ENCODE measurements at places on chromosomes 2 and 18.

GRCh38 chr2:37244017-37244416, 12.6 kb downstream of the NDUFAF7 start:
- no peaks in the 10 kb centered on the region for H3K27me3 ChIP-seq
- DNase-seq: no peak
- H3K4me1 ChIP-seq: no peaks in the 10 kb centered on the region
- H3K4me3 ChIP-seq: no peak overlapping the region

DNA sequence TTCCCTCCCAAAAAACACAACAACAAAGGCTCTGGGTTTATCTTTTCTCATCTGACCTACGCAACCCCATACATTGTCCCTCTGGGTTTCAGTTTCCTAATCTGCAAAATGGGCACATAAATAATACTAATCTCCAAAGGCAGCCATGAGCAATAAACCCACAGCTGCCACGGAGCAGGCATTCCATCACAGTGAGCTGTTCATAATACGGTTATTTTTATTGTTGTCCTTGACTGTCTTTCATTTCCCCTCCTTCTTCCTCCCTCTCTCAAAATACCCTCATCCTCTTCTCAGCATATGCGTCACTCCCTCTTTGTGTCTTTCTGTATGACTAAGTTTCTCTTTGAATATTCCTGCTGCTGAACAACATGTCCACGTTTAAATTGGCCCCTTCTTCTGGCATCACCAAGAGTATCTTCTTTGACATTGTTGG, 129.8 kb upstream of the CAB39 start:
- H3K4me3 ChIP-seq: no peak overlapping the region
- peaks cover 5% of the 10 kb centered on the region for H3K27me3 ChIP-seq
- no peak overlapping the region for H3K27ac ChIP-seq
- no peaks in the 10 kb centered on the region for H3K36me3 ChIP-seq

GRCh38 chr18:13585379-13586153, 140.8 kb downstream of the FAM210A start:
- no peaks in the 10 kb centered on the region for H3K36me3 ChIP-seq
- H3K4me3 ChIP-seq: no peak overlapping the region
- H3K27me3 ChIP-seq: no peaks in the 10 kb centered on the region
- no peak overlapping the region for H3K27ac ChIP-seq

- peaks cover 9% of the 10 kb centered on the region for H3K4me1 ChIP-seq
- no peaks in the 10 kb centered on the region for H3K36me3 ChIP-seq
- no peak overlapping the region for H3K27ac ChIP-seq
- H3K4me3 ChIP-seq: no peak overlapping the region
Measured at GRCh38 chr2:74763962-74764428, 69.9 kb upstream of the HK2 start.

GRCh38 chr18:69956057-69956456, 8.4 kb upstream of the CD226 start:
- H3K4me1 ChIP-seq: peaks cover 2% of the 10 kb centered on the region
- no peak for DNase-seq
- no peak overlapping the region for H3K4me3 ChIP-seq
- H3K27me3 ChIP-seq: no peaks in the 10 kb centered on the region
- H3K27ac ChIP-seq: no peak overlapping the region

DNA sequence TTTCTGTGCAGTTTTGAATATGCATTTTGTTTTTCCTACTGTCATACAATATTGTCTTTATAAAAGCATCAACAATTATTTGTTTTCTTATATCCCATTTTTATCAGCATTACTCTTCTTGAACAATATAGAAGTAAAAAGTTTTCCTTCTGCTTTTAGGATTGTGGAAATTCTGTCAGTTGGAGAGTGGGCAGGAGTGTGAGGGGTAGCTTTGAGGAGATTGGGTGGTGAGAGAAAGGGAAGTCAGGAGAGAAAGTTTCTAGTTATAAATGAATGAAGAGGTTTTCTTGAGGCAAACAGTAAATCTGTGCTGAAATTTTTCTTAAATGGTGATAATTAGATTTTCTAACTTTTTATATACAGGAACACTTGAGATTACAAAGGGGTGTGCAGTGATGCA, 151.7 kb upstream of the NOSTRIN start:
- H3K36me3 ChIP-seq: no peaks in the 10 kb centered on the region
- H3K27ac ChIP-seq: no peak overlapping the region
- H3K4me3 ChIP-seq: no peak overlapping the region
- H3K4me1 ChIP-seq: no peaks in the 10 kb centered on the region
- DNase-seq: no peak
- H3K27me3 ChIP-seq: no peaks in the 10 kb centered on the region

DNA sequence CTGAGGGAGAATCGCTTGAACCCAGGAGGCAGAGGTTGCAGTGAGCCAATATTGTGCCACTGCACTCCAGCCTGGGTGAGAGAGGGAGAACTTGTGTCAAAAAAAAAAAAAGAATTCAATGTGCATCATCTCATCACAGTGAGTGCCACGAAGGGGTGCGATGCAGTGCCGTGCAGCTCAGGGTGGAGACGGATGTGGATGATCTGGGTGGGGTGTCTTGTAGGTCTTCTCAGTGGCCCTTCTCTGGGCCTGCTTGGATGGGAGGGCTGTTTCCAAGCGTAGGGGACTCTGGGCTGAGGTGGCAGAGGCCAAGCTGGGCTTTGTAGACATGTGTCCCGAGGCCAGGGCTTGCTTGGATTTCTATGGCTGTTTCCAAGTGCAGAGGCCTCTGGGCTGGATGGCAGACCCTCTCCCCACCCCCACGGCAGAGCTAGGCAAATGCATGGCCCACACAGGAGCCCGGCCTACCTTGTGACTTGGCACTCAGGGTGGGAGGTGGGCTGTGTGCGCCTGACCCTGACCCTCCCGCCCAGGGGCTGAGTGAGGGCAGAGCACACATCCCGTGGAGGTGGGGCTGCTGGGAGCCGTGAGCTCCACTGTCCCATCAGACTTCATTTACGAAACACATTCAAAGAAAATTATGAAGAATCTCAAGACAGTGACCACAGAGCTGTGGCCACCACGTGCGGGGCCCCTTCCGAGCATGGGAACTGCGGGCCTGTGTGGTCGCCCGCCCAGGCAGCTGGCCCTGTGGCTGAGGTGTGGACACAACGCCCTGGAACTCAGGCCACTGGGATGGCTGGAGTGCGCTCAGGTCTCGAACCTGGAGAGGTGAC, 76.4 kb downstream of the ASB1 start:
- no peak overlapping the region for H3K4me3 ChIP-seq
- no peak overlapping the region for H3K27ac ChIP-seq
- H3K36me3 ChIP-seq: no peaks in the 10 kb centered on the region
- no peaks in the 10 kb centered on the region for H3K27me3 ChIP-seq
- no peaks in the 10 kb centered on the region for H3K4me1 ChIP-seq
- no peak for DNase-seq

GRCh38 chr2:235480614-235481013, 13.2 kb upstream of the AGAP1 start:
- H3K4me3 ChIP-seq: no peak overlapping the region
- no peak overlapping the region for H3K27ac ChIP-seq
- no peaks in the 10 kb centered on the region for H3K36me3 ChIP-seq
- H3K4me1 ChIP-seq: no peaks in the 10 kb centered on the region
- H3K27me3 ChIP-seq: no peaks in the 10 kb centered on the region

DNA sequence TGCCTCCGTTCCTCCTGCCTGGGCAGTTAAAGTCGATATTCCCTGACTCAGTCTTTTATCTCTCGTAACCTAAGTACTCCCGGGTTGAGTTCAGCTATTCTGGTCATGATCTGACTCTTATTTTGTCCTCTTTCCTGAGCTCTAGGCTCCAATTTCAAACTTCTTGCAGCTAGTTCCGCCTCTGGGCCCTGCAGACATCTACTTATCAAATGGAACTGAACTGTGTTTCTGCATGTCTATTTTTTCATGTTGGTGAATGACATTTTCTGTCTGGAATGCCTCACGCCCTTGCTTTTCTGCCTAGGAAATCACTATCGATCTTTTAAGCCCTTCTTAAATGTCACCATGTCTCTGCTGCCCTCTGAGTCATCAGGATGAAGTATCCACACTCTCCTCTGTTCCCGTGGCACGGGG, 101.5 kb downstream of the VAPA start:
- DNase-seq: peak; percentile 75
- H3K27ac ChIP-seq: no peak overlapping the region
- no peaks in the 10 kb centered on the region for H3K36me3 ChIP-seq
- no peak overlapping the region for H3K4me3 ChIP-seq
- H3K4me1 ChIP-seq: peaks cover 23% of the 10 kb centered on the region
- H3K27me3 ChIP-seq: no peaks in the 10 kb centered on the region

GRCh38 chr2:28129955-28130695, 239.6 kb downstream of the BABAM2 start:
- no peak overlapping the region for H3K27ac ChIP-seq
- DNase-seq: peak; percentile 20
- no peaks in the 10 kb centered on the region for H3K27me3 ChIP-seq
- H3K36me3 ChIP-seq: no peaks in the 10 kb centered on the region
- peaks cover 2% of the 10 kb centered on the region for H3K4me1 ChIP-seq
- no peak overlapping the region for H3K4me3 ChIP-seq

GRCh38 chr18:55706898-55707297, 118.9 kb upstream of the TCF4 start:
- H3K4me3 ChIP-seq: no peak overlapping the region
- H3K4me1 ChIP-seq: no peaks in the 10 kb centered on the region
- no peak overlapping the region for H3K27ac ChIP-seq

- no peaks in the 10 kb centered on the region for H3K36me3 ChIP-seq
- no peak overlapping the region for H3K4me3 ChIP-seq
- peak overlapping the region; percentile 58 for H3K27ac ChIP-seq
- no peaks in the 10 kb centered on the region for H3K27me3 ChIP-seq
Measured at GRCh38 chr2:102049756-102050443, 58.1 kb downstream of the IL1R2 start.

DNA sequence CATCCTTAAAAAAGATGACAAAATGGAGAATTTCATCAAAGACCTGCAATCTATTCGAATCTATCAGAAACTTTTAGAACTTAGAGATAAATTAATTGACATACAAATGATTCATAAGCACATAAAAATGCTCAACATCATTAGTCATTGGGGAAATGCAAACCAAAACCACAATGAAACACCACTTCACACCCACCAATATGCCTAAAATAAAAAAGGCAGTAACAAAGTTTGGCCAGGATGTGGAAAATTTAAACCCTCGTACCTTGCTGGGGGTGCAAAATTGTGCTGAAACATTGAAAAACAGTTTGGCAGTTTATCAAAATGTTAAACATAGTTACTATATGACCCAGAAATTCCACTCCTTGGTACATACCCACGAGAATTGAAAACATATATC, 11.5 kb upstream of the EIF2AK3 start:
- H3K4me1 ChIP-seq: peaks cover 3% of the 10 kb centered on the region
- no peaks in the 10 kb centered on the region for H3K36me3 ChIP-seq
- DNase-seq: no peak
- H3K27ac ChIP-seq: no peak overlapping the region
- peaks cover 14% of the 10 kb centered on the region for H3K27me3 ChIP-seq

GRCh38 chr2:182816866-182817265, 49.6 kb downstream of the FRZB start:
- no peaks in the 10 kb centered on the region for H3K36me3 ChIP-seq
- no peaks in the 10 kb centered on the region for H3K27me3 ChIP-seq
- no peak overlapping the region for H3K4me3 ChIP-seq
- H3K4me1 ChIP-seq: no peaks in the 10 kb centered on the region
- H3K27ac ChIP-seq: no peak overlapping the region

GRCh38 chr2:433216-433615, 145.3 kb upstream of the ALKAL2 start:
- no peaks in the 10 kb centered on the region for H3K36me3 ChIP-seq
- no peaks in the 10 kb centered on the region for H3K4me1 ChIP-seq
- no peak overlapping the region for H3K4me3 ChIP-seq
- no peaks in the 10 kb centered on the region for H3K27me3 ChIP-seq
- H3K27ac ChIP-seq: no peak overlapping the region
- no peak for DNase-seq

DNA sequence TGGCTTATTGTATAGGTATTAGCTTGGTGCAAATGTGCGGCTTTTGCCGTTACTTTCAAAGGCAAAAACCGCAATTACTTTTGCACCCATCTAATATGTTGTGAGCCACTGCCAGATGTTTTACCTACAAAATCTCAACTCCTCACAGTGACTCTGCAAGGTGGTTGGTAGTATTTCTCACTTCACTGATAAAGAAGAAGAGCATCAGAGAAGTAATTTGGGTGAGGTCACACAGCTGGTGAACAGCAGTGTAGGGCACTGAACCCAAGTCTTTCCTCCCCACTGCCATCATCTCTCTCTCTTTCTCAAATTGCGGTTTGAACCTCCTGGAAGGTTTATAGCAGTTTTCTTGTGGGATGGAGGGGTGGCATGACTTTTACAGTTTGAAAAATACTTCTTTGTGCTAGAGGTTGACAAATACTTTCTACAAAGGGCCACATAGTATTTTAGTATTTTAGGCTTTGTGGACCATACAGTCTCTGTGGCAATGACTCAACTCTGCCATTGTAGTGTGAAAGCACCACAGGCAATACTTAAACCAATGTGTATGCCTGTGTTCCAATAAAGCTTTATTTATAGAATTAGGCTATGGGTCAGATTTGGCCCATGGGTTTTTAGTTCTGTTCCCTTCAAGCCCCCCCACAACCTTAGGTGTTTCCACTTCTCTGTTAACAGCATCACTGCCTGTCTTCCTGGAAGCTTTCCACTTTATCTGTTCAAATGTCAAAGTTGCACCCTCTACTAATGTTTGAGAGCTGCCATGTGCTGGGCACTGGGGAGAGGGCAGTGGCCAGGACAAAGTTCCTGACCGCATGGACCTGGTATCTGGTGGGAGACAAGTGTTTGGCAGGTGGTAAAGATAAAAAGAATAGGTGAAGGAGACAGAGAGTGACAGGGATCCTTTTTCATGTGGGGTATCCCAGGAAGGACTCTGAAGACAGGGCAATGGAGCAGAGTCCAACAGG, 30.1 kb downstream of the FHOD3 start:
- no peak overlapping the region for H3K27ac ChIP-seq
- no peak overlapping the region for H3K4me3 ChIP-seq
- no peaks in the 10 kb centered on the region for H3K27me3 ChIP-seq
- H3K4me1 ChIP-seq: no peaks in the 10 kb centered on the region
- no peak for DNase-seq

Data from fibroblast of lung (primary cell).